Activated T-cell treated with anti-CD3 and anti-CD28 coated beads for 1 hour (primary cell): ENCODE measurements at places on chromosomes 12 and 14.

DNA sequence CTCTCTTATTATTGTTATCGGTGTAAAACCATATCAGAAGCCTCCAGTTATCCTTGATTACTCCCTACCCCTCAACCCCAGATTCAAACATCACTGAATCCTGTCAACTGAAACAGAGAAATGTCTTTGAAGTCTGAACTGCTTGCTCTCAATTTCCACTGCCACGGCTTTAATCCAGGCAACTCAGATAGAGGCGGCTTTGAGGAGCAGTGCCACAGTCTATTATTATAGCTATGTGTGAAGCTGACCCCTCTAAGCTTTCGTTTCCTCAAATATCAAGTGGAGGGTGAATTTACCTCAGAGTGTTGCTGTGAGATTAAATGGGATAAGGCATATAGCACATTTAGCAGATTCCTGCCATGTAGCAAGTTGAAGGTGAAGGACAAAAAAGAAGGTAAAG, 49.0 kb upstream of the PDE3A start:
- DNase-seq: no peak

- DNase-seq: no peak
Observed at GRCh38 chr14:61472011-61472672, 150.8 kb downstream of the PRKCH start.

DNA sequence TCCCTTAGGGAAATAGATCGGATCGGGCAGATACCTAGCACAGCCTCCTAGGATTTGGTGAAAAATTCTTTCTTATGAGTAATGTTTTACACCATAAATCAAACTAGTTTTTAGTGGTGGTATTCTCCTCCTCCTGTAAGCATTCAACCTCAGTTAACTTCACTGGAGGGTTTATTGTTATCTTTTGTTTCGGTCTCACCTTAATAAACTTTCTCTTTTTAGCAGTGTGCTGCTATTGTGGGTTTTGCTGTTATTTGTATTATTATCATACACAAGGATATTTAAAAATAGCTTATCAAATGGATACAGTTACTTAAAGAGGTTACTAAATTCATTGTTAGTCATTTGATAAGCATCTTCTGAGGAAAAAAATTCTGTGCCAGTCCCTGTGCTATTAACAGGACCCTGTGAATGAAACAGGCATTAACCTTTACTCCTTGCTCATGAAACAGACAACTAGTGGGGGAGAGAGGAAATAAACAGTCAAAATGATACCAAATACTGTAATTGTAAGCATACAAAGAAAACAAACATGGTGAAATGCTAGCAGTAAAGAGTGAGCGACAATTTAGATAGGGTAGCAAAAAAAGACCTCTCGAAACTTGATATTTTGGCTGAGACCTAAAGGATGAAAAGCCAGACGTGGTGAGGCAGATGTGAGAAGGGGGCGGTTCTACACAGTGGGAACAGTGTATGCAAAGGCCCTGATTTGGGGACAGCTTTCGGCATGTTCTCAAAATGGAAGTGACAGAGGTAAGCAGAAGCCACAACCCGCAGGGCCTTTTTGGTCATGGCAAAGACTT, 178.7 kb upstream of the SOX5 start:
- DNase-seq: no peak

DNA sequence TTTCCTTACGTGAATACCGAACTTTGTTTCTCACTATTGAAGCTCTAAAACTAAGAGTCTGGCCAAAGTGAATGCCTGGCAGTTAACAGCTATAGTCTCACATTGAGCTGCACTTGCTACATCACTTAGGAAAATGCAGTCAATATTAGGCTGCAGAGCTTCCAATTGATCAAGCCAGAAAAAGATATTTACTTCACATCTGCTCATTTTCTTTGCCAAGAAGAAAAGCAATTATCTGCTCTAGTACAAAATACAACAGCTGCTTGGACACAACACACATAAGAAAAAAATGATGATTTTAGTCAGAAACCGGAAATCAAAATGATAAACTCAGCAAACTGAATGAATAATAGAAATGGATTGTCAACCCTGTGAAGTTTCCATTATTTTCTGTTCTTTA, 45.4 kb downstream of the TMTC1 start:
- no peak for DNase-seq

- DNase-seq: no peak
Observed at GRCh38 chr12:26017484-26018211, 59.2 kb downstream of the RASSF8 start.

GRCh38 chr12:23008623-23009022, 383.7 kb downstream of the ETNK1 start:
- no peak for DNase-seq

DNA sequence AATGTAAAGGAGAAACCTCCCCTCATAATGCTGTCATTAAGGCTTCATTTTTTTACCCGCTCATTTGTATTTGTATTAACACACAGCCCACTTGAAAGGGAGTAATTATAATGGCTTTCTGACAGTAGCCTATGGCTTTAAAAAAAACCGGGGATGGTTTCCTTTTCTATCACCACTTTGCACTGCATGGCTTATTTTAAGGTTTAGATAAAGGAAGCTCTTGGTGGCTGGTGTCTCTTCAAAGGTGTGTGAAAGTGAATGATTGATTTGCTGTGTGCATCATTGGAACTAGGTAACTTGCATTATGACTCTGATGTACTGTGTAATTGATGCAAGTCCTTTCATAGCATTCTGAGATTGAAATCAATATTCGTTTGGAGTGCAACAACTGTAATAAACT, 80.7 kb downstream of the NPAS3 start:
- no peak for DNase-seq

GRCh38 chr12:127342861-127343260, 924.1 kb upstream of the TMEM132C start:
- DNase-seq: no peak

DNA sequence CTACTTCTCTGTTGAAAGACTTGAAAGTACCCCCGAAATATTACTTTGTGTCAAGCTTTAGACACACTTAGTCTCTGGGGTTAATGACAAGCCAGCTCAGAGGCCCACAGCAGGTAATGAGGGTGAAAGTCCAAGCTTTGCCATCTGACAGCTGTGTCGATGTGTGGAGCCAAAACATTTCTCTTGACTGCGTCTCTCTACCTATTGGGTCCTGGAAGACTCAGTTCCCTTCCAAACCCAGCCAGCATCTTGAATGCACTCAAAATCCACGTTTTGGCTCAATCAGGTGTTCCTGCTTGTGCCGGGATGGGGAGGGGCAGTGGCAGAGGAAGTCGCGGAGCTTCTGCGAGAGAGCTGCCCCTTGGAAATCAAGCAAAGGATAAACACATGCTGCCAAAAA, 3.2 kb downstream of the PLXNC1 start:
- no peak for DNase-seq

DNA sequence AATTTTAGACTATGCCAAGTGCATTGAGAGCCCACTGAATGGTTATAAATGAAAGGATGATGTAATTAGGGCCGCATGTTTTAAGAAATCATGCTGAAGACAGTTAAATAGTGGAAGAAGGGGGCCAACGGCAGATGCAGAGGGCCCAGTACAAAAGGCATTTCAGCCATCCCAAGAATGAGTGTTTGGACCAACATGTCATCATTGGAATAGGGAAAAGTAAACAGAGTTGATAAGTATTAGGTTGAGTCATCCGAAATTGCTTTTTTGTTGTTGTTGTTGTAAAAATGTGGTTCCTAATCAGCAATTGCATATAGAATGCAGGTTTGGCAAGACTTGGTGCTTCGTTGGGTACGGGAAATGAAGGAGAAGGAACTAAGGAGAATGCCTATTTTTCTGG, 29.5 kb downstream of the BMP4 start:
- DNase-seq: no peak

- DNase-seq: no peak
Observed at GRCh38 chr12:15956413-15957185, 45.5 kb downstream of the DERA start.

DNA sequence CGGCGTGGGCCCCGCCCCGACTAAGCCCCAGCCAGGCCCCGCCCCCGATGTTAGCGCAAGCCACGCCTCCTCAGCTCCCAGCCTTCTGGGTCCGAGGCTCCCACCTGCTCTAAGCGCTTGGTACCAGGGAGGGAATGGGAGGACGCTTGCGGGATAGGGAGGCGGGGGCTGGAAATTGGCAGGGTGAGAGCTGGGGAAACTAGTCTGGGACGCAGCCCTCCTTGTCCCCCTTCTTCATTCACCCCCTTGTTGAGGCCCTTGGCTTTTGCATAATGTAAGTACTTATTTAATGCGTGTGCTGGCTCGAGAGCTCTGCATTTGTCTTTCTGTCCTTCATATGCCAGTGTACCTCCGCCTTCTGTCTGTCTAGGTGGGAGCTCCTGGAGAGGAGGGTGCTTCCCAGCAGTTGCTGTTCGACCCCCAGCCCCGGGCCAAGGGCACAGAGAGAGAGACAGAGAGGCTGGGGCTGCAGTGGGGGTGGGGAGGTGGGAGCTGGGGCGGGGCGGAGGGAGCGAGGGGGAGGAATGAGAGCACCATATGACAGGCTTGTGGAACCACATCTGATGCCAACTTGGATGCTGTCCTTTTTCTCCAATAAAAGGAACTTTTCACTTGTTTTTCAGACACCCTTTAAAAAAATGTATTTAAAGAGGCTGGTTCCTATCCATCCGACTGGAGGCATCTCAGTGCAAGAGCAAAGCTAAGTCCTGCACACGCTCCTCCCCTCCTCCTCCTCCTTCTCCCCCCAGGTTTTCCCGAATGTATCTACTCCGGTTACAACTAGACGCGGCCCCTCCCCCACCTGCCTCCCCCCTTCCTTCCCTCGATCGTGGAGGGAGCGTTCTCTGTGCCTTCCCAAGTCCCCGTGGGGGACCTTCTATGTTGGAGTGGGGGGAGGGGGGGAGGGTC, 25.6 kb upstream of the MAP1LC3B2 start:
- DNase-seq: peak; percentile 75

- DNase-seq: no peak
Observed at GRCh38 chr14:70148911-70149595, 39.7 kb downstream of the SLC8A3 start.

DNA sequence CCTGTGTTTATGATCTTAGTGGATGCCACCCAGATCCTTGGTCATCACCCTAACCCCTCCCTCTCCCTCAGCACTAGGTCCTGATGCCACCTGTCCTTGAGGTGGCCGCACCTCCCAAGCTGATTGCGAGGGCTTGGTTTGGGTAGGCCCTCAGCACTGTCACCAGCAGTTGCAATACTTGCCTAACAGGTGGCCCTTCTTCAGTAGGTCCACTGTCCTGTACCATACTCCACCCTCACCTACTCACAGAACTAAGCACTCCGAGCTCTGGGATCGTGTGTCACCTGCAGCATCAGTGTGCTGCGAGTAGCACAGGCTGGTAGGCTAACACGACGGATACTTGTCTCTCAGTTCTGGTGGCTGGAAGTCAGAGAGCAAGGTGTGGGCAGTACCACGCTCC, 14.0 kb upstream of the SERPINA12 start:
- DNase-seq: no peak

DNA sequence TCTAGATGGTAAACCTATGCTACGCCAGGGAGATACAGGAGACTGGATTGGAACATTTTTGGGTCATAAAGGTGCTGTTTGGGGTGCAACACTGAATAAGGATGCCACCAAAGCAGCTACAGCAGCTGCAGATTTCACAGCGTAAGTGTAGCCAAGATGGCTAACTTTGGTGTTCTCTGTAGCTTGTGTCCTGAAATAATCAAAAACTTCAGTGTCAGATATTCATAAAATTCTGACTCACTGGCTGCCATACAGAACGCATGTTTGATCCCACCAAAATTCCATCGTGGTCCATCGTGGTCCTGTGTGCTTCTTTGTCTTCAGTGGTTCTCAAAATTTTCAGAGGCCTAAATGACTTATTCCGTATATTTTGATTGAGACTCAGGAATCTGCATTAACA, 1.3 kb downstream of the STRAP start:
- no peak for DNase-seq

- no peak for DNase-seq
Observed at GRCh38 chr12:72631926-72632685, 359.9 kb downstream of the TRHDE start.

- DNase-seq: no peak
Observed at GRCh38 chr12:68899251-68899771, 33.7 kb downstream of the CPM start.

- DNase-seq: no peak
Observed at GRCh38 chr12:129193263-129193871, 340.1 kb downstream of the GLT1D1 start.

DNA sequence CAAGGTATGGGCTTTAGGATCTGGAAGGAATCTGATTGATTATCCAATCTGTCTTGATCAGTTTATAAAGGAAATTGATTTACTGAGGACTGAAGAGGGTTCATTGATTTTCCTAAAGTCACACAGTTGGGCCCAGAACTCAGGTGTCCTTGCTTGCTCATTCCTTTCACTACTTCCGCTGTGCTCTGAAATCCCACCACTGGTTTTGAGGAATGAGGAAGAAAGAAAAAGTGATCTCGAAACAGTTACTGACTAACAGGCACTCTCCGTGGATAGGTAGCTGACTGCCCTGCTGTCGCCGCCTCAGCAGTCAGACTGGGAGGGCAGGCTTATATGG, at the start of gene FITM1:
FITM1 (plus strand) TSS at position 280 of the 337 bp plus-strand sequence. CDS start 905 bp downstream, outside the sequence.
- DNase-seq: no peak

DNA sequence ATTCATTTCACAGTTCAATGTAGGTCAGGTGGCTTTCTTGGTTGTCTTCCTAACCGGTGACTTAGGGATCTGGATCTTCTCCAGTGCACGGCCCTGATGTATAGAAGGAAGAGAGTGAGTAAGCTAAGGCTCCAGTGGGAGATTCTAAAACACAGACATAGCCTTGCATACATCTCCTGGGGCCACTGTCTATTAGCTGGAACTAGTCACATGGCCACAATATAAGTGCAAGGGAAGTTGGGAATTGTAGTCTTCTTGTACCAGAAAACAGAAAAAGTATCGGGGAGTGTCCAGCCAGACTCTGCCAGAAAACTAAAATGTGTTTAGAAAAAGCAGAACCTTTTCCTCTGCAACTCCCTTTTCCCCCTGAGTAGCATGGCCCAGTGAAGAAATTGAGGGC, 531.6 kb downstream of the VRK1 start:
- no peak for DNase-seq

GRCh38 chr12:53719649-53720048, 7.6 kb downstream of the CALCOCO1 start:
- DNase-seq: no peak

DNA sequence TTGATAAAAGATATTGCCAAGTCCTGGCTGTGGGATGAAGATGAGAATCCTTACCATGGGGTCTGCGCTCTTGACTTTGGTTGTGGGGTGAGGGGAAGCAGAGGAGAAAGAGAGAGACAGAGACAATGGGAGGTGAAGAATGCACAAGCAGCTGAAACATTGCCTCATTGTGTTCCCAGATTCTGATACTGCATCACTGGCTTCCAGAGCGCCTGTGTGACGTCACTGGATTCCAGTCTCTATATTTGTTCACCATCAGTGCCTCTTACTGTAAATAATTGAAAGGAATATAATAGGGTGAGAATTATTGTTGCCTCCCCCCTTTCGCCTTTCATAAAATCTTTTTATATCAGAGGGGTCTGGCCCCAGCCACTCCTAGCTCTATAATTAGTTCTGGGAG, 188.9 kb upstream of the NTF3 start:
- no peak for DNase-seq

GRCh38 chr14:24895622-24896021, 154.3 kb downstream of the STXBP6 start:
- no peak for DNase-seq

DNA sequence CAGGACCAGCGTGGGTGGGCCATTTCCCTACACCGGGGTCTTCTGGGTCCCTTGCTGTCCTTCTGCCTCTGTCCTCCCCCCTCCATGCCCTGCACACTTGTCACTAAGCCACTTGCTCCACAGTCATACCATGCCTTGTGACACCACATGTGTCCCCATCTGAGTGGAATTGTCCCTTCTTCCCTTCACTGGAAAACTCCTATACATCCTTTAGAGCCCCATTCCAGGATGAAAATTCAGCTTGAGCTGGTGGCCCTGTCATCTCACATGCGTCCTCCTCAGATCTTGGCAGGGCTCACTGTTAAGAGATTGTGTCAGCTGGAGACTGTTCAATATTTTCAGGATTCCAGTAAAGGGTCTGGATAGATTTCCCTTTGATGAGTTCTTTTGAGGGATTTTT, 87.4 kb downstream of the DNAH10 start:
- DNase-seq: no peak
